NCI-H1436 treated with DMSO at 0.1 percent for 48 hours (cell line): ENCODE measurements at places on chromosomes 12 and 14.

DNA sequence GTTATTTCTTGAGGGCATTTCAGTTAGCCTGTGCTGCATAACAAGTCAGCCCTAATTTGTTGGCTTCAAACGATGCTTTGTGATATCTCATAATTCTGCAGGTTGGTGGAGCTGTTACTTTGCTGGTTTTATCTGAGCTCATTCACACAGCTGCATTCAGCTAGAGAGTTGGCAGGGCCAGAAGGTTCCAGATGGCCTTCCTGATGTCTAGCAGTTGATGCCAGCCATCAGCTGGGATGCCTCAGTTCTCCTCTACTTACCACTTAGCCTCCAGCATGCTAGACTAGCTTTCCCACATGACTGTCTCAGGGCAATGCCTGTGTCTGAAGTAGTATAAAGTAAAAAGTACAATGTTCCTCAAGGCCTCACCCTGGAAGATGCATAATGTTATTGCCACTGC, 130.6 kb downstream of the SLC35F4 start:
- no peak for DNase-seq

DNA sequence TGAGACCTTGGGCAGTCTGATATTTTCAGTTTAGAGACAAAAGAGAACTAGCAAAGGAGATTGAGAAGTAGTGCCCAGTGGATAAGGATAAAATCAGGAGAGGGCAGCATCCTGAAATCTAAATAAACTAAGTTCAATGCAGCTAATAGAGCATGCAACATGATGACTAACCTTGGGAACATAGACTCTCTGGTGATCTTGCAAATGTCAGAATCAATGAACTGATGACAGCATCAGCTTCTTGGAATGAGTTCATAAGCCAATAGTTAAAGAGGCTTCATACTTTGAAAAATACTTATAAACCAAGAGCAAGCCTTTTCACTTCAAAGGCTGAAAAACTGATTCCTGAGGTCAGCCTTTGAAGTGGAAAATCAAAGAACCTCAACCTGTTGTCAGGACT, 8.2 kb downstream of the TAS2R19 start:
- DNase-seq, result no peak

DNA sequence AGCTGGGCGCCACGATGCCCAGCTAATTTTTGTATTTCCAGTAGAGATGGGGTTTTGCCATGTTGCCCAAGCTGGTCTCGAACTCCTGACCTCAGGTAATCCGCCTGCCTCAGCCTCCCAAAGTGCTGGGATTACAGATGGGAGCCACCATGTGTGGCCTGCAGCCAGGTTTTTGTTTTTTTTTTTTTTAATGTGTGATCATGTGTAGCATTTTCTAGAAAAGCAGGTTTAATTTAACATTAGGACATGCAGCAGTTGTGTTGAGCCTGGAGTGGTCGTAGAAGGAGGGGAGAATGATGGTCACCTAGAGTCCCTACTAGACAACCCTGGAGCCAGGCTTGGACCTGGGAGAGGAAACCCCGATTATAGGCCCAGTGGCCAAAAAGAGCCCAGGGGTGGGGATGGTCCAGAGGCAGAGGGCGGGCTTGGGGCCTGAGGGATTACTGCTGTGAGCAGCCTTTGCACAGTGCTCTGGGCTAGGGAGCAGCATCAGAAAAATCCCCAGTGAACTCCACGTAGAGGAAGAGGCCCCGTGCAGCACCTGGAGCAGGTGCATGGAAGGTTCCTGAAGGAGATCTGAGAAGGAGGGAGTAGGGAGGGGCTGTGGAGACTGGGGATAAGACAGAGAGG, 13.6 kb downstream of the DLK1 start:
- DNase-seq, result no peak

DNA sequence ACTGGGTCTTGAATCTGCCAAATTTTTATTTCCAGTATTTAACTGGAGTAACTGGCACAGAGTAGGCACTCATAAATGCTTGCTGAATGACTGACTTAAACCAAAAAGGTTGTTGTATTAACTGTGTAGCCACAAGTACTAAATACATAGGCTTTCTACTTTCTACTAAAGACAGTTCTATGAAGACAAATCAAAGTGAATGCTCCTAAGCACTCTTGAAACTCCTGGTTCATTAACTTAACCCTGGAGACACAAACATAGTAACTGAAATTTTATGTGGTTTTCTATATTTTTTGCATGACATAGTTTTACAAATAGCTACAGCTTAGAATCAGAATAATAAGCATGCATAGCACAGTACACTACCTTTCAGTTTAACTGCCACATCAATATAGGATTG, 70.4 kb downstream of the TXNDC16 start:
- DNase-seq, result no peak

DNA sequence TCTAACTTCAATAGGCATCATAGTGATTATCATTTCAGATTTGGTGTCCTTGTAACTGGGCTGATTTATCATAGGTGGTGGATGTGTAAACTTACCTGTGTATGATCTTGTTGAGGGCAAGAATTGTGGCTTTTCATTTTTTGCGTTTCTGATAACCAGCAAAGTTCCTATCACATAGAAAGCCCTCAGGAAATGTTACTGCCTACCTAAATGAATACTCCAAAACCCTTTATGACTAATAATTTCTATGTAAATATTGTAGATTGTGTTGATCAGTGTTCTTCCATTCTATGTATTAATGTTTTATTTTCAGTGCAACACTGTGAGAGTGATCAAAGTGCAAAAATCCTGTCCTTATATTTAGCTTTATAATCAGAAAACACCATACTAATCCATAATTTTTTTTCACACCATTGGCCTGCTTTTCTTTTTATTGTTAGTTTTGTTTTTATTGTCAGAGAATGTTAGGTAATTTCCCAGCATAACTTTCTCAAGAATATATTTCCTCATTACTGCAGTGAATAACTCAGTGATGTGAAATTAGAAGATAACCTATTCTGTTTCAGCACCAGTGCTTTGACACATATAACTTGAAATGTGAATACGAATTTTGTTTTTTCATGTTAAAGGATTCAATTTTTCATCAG, 94.1 kb downstream of the GPHN start:
- no peak for DNase-seq

- DNase-seq, result peak; percentile 58
These were observed 336.4 kb downstream of the FOXG1 start for GRCh38 chr14:29102996-29103395.
